Stimulated activated CD8-positive, alpha-beta memory T cell treated with anti-CD3 and anti-CD28 coated beads, Interleukin-2, amount 100 ng/mL, for 48 hours (primary cell): ENCODE measurements at places on chromosomes 4 and X.

DNA sequence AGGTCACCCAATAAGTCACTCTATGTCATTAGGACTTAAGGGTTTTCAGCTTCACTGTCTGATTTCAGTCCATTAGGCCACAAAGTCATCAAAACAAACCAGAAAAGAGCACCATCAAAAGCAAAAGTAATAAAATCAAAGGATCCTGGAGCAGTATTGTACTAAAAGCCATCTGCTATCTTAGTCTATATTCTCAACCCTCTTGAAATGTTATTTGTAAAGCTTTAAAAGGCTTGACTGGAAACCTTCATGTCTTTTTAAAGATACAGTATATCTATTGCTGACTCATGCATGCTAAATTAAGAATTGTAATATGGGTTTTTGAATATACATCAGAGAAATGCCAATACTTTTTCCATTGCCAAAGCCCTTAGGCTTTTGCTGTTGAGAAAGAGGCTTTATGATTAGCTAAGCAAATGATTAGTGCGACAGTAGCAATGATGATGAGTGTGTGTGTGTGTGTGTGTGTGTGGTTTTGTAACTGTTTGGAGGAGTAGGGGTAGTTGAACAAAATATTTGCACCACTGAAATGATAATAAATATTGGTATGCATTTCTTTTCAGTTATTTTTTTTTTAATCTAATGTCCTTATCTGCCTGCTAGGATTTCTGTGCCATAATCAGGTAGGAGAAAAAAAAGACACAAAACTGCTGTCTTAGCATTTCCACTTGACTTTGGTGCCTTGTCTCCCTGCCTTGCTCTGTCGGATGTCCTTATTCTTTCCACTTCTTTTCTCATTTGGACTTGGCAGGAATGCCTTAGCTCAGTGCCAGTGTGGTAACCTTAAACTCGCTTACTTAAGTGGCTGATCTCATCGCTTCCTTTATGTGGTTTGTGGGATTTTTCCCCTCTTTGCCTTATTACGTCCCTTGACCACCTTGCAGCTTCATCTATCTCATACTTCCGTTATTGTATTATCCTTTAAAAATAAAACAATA lies 119.7 kb downstream of the PCDH7 start:
- no peak for DNase-seq

- DNase-seq = peak; percentile 8
These were observed 12.1 kb upstream of the TLR8 start for GRCh38 chrX:12894074-12895030.

GRCh38 chr4:110224812-110225211 lies 26.4 kb upstream of the ELOVL6 start:
- no peak for DNase-seq

- DNase-seq = no peak
These were observed 134.3 kb downstream of the GUCY2F start for GRCh38 chrX:109347632-109348031.
